ENCODE measurements at places on chromosomes 6 and 20.
A peak's percentile ranks its signal among the peaks of the same experiment; 100 is the strongest.

DNA sequence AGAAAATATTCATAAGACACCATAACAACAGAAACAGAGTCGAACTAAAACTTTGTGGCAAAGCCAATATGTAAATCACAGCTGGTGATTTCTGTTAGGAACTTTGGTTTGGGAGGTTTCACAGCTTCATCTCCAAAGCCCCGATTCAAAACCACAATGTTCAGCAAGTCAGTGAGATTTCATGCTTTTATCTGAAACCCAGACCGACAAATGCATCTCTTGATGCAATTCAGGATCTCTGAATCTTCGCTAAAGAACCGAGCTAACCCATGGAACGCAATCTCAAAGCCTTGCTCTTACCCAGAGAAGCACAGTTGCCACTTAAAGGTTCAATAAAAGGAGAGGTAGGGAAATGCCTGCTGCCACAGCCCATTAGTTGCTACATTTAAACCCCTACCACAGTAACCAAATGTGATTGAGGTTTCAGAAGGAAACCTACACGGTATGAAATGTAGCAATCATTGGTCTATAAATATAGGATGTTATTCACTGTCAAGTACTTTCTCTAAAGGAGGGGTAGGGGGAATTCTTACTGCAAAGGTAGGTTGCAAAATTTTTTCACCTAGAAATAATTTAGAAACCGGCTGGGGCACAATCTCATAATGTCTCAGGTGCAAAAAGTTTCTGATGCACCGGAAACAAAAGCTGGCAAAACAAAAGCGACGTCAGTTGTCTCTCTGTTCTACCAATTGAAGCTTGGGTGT lies 381.0 kb upstream of the ARID1B start:
- DNase-seq: no peak

DNA sequence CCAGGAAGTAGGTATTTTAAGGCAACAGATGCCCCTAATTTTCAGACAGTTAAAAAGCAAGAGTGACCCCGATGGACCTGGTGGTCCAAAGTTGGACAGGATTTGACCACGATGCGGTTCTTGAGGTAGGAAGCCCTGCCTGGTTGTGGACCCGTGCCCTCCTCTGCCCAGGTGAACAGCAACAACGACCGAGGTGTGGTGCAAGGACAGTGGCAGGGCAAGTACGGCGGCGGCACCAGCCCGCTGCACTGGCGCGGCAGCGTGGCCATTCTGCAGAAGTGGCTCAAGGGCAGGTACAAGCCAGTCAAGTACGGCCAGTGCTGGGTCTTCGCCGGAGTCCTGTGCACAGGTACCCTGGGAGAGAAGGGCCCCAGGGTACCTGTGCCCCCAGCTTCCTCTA lies 18.7 kb downstream of the TGM6 start:
- DNase-seq: no peak

GRCh38 chr6:74087899-74088298 lies 391.9 kb downstream of the CD109 start:
- peak; percentile 25 for DNase-seq

DNA sequence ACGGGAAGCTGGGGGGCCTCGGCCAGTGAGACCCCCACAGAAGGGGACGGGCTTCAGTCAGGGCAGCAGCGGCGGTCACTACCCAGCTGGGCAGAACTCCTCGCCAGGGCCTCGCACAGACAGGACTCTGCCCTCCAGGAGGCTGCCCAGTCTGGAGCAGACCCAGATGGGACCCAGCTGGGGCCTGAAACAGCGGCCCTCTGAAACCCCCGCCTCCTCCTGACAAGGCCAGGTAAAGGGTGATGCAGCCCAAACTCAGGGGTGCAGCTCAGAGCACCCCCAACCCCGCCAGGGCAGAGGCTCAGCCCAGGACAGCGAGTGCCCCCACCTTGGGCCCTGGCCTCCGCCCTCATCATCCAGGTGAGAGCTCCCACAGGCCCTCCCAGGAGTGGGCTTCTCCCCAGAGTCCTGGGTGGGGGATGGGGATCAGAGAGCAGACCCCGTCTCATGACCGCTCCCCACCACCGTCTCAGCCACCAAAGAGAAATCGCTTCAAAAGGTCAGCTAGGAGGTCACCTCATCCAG lies 2.2 kb downstream of the EEF1A2 start:
- no peak for DNase-seq

DNA sequence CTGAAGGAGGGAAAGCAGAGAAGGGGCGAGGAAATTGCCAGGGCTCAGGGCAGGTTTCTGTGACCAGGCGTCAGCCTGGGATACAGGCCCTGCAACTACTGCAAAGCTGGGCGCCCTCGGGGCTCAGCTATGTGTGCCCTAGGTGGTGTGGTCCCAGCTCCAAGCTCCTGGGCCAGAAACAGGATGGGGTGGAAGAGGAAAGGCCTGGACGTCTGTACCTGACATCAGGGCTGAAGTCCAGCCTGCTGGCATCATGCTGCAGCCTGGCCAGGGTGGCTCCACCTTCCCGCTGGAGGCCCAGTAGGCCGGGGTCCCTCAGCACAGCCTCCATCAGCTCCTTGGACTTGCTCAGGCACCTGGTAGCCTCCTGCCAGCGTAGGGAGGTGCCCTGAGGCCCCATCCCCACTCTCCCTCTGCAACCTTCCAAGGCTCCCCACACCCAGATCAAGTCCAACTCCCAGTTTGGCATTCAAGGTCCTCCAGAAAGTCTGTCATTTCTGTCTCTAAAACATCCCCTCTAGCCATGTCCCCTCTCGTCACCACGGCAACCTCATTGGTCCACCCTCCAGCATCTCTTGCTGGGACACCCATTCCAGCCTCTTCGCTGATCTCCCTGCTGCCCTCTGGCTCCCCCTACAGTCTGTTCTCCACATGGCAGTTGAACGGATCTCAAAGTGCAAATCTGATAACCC lies 38.2 kb downstream of the KIAA1755 start:
- DNase-seq: no peak

DNA sequence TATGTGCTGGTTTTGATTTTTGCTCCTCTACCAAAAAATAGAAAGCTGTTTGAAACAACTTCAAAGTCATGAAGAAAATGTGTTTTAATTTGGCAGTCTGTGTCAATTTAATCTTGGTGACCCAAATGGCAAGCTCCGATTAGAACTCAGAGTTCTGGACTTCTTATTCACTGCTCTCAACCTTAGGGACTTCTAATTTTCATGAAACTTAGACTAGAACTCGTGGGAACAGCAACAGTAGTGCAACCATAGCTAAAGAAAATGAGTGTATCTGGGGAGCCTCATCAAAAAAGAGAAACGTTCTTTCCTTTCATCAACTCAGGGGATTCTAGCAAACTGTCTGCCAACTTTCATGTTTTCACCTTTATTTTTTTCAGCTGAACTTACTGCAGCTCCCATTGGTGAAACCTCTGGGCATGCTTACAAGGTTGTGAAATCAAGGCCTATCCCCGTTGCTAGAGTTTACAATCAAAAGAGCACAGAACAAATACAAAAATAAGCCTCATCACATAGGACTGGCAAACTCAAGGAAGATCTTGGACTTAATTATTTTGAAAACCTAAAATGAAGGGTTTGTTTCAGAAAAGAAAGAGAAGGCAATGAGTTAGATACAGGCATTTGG lies 114.0 kb upstream of the HSF2 start:
- no peak for DNase-seq
